ENCODE measurements at places on chromosomes 7 and 10.

DNA sequence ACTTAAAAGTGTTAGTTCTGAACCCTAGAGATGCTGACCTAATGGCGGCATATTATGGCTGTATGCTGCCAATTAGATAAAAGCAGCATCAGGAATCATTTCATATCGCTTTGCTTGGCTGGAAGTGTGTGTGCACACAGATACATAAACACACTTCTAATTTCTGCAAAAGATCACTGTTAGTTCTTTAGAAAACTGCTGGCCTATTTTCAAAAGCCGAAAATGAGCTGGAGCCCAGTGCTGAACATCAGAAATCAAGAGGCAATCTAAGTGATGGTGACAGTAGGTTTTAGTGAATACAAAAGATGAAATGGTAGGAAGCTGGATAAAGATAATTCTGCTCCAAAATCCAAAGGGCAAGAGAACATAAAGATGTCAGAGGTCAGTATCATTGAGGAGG lies 745.8 kb upstream of the LRRTM3 start:
- no peak for DNase-seq

- DNase-seq = peak; percentile 44
These were observed 75.6 kb downstream of the CCDC6 start for GRCh38 chr10:59830601-59831259.

DNA sequence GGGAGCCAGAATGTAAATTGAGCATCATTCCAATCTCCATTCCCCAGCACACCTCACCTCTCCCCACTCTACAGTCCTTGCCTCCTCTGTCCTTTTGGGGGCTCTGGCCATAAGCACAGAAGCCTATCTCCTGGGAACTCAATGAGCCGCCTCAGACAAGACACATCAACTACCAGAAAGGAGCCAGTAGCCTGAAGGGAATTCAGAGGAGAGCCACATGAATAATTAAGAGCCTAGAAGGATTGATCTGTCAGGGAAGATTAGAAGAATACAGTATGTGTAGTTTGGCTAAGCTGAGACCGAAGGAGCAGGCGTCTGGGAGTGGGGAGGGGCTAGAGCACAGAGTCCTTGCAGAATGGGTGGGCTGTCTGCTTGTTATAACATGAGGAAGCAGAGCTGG lies 31.2 kb downstream of the FRMD4A start:
- DNase-seq = no peak

GRCh38 chr7:80197627-80198026 lies 63.0 kb downstream of the GNAI1 start:
- DNase-seq = no peak

GRCh38 chr10:44411251-44411650 lies 26.4 kb upstream of the CXCL12 start:
- DNase-seq = no peak

DNA sequence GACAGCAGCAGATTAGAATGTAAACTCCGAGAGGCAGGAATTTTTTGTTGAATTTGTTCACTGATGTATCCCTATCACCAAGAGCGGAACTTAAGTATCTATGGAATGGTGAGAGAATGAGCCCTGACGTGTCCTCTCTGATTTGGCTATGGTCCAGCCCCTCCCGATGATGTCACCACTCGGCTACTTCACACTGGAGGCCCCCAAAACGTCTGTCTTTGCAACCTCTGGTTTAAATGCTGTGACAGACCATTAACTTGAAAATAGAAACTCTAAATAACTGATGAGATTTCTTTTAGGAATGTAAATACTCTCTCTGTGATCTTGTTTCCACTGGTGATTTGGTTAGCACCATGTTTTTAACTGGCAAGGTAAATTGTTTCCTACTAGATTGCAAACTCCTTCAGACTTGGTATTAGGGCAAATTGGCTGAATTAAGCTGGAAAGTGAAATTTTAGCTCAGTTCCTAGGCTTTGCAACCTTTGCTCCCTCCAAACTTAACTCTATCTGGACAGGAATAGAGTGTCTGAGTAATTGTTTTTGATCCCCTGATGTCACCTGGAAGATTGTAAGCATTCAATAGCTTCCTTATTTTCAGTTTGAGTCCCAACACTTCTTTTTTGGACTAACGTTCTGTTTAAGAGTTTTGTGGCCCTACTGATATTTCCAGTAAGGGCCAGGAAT lies 19.1 kb downstream of the SLC16A12 start:
- DNase-seq = no peak

GRCh38 chr10:13099666-13100348 lies at the start of gene OPTN:
OPTN (plus strand) TSS chr10:13100163; CDS start chr10:13109123, 8,960 bp downstream.
- DNase-seq = peak; percentile 87

DNA sequence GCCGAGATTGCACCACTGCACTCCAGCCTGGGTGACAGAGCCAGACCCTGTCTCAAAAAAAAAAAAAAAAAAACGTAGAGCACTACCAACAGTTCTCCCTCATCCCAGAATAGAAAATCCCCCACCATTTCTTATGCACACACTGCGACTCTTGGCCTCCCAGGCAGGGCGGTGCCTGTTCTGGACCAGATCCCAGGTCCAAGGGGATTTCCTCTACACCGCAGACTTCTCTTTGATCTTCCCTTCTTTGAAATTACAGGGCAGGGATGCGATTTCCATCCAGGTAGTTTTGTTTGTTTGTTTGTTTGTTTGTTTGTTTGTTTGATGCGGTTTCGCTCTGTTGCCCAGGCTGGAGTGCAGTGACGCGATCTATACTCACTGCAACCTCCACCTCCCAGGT lies 91.8 kb downstream of the SEPTIN14 start:
- DNase-seq = no peak

GRCh38 chr7:128830231-128831177 lies at the start of gene FLNC:
FLNC (plus strand) TSS chr7:128830406; CDS start chr7:128830638, 232 bp downstream.
- peak; percentile 61 for DNase-seq

- no peak for DNase-seq
These were observed 20.6 kb downstream of the NPY start for GRCh38 chr7:24304494-24305095.

All from activated CD4-positive, alpha-beta T cell treated with anti-CD3 and anti-CD28 coated beads for 36 hours (primary cell).